ENCODE measurements at places on chromosomes 13 and 19.

- DNase-seq, result no peak
Observed at GRCh38 chr13:52600666-52601065, 41.6 kb upstream of the HNRNPA1L2 start.

DNA sequence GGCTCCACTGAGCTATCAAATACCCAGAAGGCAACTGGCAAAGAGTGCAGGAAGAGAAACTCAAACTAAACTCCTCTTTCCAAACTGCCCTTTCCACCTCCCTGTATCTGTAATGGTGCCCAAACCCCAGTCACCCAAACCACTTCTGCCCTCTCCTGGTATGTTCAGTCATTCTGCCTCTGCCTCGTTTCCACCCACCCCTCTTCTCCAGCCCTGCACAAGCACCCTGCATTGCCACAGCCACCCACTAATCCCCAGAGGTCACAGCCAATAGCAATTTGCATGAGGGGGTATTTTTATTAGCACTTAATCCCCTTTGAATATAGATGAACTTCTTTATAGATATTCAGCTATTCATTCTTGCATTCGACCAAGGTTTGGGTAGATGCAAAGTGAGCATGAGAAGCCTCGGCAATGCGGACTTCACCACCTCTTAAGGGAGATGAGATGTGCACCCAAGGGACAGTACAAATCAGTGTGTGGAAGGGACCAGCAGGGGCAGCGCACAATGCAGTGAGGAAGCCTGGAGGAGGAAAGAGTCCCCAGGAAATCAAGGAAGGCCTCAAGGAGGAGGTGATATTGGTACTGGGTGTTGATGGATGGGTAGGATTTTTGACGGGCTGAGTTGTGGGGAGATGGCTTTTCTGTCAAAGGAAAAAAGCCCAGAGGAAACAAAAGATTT is 12.4 kb downstream of the TMEM272 start:
- DNase-seq, result no peak

DNA sequence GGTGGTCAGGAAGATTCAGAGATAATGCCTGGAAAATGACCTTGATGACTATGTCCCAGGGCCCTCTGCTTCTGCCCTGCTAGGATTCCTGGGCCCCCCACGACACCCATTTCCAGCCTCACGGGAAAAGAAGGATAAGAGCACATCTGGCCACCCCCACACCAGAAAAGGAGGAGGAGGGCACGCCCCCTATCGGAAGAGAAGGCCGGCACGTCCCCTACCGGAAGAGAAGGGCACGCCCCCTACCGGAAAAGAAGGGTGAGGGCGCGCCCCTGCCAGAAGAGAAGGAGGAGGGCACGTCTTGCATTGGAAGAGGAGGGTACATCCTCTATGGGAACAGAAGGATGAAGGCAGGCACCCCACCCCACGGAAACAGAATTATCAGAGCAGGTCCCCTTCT is 84.3 kb downstream of the IER2 start:
- no peak for DNase-seq

GRCh38 chr13:51632591-51633362 is 48.5 kb downstream of the WDFY2 start:
- DNase-seq, result no peak

- no peak for DNase-seq
Observed at GRCh38 chr19:53541971-53542370, 4.0 kb downstream of the ZNF331 start.

DNA sequence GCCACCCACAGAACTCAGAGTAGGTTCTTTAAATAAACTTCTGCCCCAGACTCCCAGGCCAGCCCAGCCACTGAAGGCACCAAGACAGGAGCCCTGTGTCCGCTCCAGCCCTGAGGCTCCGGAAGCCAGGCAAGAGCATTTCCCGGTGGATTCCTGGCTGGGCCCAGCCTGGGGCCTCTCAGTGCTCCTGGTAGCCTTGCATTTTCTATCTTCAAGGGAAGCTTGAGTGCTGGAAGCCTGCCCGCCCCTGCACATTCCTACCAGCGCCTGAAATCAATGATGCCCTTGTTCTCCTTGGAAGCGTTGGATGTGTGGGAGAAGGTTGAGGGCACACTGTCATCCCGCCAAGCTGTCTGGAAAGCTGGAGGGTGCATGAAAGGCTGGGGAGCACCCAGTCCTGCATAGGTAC is 70.3 kb downstream of the ALOX5AP start:
- peak; percentile 84 for DNase-seq

GRCh38 chr13:40492511-40492910 is 173.9 kb downstream of the FOXO1 start:
- DNase-seq, result no peak

GRCh38 chr13:111474136-111475002 is 153.9 kb downstream of the TEX29 start:
- no peak for DNase-seq

DNA sequence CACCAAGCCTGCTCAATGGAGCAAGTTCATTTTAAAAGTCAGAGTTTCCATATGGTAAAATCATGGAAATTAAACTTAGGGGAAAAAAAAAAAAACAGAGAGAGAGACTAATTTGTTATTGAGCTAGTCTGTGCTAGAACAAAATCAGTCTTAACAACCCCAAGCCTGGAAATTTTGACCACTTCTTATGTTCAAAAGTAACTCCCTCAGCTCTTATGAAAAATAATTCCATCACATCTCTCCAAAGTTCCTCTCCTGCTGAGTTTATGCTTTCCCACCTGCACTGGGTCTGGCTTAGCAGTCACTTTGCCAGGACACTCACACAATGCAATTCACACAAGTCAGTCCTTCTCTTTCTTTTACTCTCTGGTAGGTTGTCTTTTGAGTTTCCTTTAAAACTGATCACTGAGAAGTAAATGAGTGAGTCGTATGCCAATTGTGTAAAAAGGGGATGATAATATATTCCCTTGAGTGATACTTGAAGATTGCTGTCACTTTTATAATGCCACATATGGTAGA is 92.6 kb downstream of the ENOX1 start:
- DNase-seq, result no peak

- no peak for DNase-seq
Observed at GRCh38 chr13:109256866-109257760, 529.3 kb downstream of the IRS2 start.

DNA sequence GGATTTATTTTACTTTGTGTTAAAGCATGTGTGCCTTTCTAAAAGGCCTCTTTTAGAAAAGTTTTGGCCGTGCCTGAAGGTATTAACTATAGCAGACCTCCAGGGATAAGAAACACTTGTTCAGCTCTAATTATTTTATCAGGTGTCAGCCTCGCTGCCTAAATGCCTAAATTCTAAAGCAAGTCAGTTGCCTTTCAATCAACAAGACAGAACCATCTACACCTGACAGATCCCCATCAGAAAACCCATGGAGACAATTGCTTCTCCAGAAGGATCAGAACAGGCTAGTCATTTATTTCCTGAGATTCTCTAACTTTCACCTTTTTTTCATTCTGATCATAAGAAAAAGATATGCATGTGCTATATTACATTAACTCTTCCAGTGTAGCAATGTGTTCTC is 171.4 kb upstream of the GPC6 start:
- DNase-seq, result no peak

- DNase-seq, result peak; percentile 84
Observed at GRCh38 chr19:35935911-35936737, at the start of gene LRFN3. Gene LRFN3, plus strand, starts transcription at chr19:35936374. Its CDS starts 3,052 bp downstream, at chr19:35939426.

GRCh38 chr19:55232286-55232602 is 3.7 kb upstream of the TMEM86B start:
- no peak for DNase-seq

DNA sequence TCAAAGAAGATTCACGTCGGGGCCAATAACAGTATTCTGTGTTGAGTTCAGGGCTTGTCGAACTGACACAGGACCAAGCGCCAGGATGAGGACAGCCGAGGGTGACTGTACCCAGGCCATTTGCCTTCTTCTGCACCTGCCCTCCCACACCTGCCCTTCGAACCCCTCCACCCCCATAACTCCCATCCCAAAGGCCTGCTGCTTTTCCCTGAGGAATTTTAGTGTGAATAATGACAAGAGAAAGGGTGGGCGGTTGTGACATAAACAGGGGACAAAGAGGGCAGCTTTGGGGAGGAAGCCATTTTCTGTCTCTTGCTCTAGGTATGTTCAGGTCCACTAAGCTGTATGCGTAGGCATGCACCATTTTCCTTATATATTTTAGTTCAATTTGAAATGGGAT is 26.1 kb downstream of the GJA3 start:
- no peak for DNase-seq

DNA sequence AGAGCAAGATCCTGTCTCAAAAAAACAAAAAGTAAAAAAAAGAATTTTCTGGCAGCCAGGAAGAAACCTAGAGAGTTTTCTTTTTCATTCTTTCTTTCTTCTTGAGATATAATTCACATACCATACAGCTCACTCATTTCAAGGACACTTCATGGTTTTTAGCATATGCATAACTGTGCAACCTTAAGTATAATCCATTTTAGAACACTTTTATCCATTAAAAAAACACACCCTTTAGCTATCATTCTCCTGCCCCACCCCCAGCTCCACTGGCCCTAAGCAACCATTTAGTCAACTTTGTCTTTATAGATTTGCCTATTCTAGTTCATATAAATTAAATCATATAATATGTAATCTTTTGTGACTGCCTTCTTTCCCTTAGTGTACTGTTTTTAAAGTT is 8.1 kb upstream of the IPO5 start:
- no peak for DNase-seq

- no peak for DNase-seq
Observed at GRCh38 chr13:46480131-46480530, 72.8 kb upstream of the LRCH1 start.

GRCh38 chr19:1210227-1210538 is 4.6 kb downstream of the STK11 start:
- DNase-seq, result no peak

- DNase-seq, result no peak
Observed at GRCh38 chr13:73223372-73223781, 164.6 kb downstream of the KLF5 start.

DNA sequence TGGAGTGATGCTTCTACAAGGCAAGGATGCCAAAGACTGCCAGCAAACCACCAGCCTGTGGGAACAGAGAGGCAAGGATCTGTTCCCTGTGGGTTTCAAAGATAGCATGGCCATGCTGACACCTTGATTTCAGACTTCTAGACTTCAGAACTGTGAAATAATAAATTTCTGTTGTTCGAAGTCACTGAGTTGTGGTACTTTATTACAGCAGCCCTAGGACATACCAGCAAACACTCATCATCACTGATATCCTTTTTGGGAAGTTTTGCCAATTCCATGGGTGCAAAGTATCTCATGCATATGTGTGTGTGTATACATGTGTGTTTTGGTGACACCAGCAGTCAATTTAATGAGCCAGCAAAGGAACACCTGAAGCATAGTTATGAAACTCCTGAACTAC is 21.0 kb downstream of the LMO7 start:
- no peak for DNase-seq

DNA sequence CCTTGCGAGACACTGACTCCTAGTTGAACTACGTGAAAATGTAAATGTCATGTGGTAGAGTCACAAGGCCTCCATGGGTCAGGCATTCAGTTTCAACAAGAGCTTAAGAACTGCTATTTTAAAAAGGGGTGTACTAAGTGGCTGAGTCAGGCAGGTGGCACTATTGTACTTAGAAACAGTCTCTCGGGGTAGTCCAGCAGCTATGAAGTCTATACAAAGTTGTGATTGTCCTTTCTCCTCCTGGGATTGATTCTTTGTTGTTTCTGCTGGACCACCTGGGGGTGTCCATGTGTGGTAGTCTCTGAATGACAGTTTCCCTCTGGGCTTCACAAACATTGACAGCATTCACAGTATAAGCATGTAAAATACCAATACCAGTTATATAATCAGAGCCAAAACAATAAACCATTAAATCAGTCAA is 33.0 kb downstream of the UGGT2 start:
- DNase-seq, result peak; percentile 40

GRCh38 chr13:81487151-81487550 is 1146.2 kb upstream of the SPRY2 start:
- DNase-seq, result no peak

GRCh38 chr19:41311613-41312012 is 1.6 kb downstream of the CCDC97 start:
- DNase-seq, result no peak

DNA sequence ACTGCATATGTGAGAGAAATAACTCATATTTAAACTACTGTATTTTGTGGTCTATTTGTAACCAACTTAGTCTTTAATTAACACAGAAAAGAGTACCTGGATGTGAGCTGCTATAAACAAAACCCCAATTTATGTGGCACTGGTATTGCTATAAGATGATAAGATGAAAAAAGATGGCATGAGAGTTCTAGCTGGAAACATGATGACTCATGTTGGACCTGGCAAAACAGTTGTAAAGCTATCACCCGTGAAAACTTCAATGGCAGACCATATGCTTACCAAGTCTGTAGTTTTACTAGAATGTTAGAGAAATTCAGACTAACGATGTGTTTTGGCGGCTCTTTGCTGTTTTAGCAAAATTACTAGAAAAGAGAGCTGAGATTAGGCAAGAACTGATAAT is 69.6 kb upstream of the PCDH9 start:
- no peak for DNase-seq

DNA sequence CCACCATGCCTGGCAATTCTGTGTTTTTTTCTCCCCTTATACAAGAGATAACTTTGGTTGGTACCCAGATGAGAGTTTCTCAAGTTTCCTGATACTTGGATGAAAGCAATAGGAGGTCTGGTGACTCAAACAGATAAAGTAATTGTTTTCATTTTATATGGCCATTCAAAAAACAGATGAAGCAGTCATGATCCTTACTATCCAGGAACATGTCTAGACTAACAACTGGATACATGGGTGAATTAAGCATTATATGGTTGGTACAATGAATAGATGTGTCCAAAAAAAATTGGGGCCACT is 8.5 kb downstream of the ZNF430 start:
- no peak for DNase-seq

- no peak for DNase-seq
Observed at GRCh38 chr13:66405908-66406802, 824.0 kb downstream of the PCDH9 start.

DNA sequence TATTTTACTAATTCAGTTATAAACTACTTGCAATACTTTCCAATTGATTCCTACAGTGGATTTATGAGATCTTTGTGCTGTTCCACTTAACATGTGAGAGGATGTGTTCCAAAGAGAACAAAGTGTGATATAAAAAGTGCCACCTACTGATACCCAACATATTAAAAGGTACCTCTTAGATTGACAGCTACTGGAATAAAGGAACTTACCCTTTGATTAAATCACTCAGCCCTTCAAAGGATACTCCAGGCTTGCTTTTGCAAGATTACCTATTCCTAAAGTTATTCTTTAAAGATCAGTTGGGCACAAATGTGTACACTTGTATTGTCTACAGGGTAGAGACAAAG is 65.9 kb downstream of the DCT start:
- DNase-seq, result no peak

Measured in left hindlimb (tissue), 1 donor.